ENCODE measurements at places on chromosomes 4 and X.

DNA sequence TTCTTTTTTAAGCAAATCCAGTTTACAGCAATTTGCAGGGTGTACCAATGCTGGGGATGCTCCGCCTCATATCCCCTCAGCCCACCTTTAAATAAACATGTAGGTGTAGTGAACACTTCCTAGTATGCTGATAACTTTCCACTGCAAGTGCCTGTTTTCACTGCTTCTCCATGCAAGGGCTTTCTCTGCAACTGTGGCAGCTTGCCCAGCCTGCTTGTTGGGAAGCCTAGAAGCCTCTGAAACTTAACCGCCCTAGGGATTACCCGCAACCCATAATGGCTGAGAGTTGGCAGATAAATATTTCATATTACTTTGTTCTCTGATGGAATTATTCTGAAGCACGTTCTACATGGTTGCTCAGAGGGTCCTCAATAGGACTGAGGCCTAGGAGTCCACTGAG is 253.7 kb upstream of the DDX53 start:
- DNase-seq = peak; percentile 7

DNA sequence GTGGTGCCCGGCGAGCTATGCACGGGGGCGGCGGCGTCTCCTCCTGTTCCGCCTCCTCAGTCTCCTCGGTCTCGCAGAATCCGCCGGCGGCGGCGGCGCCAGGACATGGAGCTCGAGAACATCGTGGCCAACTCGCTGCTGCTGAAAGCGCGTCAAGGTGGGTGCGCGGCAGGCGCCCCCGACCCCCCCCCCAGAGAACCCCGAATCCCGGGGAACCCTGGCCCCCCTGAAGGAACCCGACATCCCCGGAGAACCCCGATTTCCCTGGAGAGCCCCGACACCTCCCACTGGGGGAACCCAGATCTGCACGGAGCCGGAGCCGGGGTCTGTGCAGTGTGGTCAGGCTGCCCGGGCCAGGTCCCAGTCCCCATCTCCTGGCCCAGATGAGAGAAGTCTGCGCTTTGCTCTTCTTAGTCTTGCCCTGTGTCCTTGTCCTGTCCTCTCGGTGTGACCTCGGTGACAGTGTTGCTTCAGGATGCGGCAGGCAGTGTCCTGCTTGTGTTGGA is 648 bp downstream of the GRK4 start:
- no peak for DNase-seq

DNA sequence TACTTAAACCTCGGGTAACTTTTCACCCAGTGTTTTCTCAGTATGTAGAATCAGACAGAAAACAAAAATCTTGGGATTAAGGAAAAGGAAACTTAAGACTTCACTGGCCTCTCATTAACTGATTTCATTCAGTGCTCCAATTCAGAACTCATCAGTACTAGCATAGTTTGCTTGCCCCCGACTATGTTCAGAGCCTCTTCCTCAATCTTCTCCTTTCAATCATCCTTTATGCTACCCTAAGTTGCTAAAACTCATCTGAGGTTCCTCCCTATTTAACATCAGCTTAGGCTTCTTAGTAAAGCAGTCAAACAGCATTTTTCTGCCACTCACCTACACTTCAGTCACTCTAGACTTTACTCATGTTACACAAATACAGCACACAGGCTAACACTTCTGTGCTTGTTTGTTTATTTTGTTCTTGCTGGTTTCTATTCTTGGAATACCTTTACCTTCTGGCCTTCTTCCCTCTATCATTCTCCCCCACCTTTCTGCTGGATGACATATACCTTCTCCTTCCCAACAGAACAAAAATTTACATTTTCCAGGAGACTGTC is 163.0 kb upstream of the TLL1 start:
- peak; percentile 19 for DNase-seq

GRCh38 chrX:132953354-132953753 is 5.1 kb downstream of the HS6ST2 start:
- no peak for DNase-seq

DNA sequence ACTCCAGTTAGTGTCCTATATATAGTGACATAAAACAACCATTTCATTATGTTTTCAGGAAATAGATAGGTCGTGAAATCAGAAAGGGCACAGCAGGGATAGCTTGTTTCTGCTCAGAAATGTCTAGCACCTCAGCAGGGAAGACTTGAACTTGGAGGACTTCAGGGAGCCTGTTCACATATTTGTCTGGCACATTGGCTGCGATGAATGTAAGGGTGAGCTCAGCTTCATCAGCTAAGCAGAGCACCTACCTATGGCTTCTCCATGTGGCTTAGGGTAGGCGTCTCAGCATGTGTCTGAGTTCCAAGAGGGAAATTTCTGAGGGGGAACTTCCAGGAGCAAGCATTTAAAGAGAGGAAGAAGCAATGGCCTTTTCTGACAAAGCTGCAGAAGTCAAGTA is 126.2 kb downstream of the PCDH10 start:
- no peak for DNase-seq

GRCh38 chrX:7223271-7223670 is 75.3 kb upstream of the PUDP start:
- DNase-seq = no peak

All from left lung (tissue), 14 donors.